ENCODE measurements at places on chromosomes 3 and 15.

DNA sequence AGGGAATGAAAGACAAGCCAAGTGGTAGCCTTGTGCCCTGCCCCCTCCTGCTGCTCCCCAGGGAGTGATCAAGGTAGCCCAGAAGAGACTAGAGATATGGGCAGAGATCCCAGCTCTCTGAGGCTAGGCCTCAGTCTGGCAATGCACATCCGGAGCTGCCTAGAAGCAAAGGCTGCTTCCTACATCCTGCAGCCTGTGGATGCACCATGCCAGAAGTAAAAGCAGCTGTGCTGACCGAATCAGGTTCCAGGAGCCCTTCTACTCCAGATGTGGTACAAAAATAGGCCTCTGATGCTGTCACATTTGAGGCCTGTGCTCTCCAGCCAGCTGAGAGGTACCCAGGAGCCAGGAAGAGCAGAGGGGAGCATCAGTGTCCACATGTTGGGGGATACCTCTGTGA, 16.0 kb downstream of the TRAIP start:
- peak; percentile 69 for DNase-seq

DNA sequence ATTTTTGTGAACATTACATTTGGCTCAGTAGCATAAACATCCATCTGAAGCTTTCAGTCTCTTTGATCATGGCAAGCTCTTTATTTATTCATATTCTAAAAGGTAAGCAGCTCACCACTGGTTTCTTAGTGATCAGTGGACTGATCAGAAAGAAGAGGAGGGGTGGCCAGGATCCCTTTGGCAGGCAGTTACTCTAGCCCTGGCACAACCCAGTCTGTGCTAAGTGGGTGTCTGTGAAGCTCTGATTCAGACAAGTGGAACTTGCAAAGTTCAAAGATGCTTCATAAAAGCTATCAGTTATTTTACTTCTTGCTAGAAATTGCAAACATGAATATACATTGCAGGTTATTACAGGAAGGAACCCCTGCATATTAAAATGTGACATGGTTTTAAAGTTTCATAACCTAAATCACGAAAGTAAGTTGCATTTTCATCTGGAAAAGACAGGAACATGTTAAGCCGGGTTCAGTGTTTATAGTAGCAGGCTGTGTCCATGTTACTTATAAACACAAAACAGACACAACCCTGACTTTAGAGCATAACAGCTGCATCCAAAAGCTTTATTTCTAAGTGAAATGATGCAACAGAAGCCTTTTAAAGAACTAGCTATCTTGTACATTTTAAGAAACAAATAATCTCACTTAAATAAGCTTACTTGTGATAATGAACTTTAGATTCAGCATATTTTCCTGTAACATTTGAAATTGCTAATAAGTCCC, 785.3 kb downstream of the MCTP2 start:
- no peak for DNase-seq

DNA sequence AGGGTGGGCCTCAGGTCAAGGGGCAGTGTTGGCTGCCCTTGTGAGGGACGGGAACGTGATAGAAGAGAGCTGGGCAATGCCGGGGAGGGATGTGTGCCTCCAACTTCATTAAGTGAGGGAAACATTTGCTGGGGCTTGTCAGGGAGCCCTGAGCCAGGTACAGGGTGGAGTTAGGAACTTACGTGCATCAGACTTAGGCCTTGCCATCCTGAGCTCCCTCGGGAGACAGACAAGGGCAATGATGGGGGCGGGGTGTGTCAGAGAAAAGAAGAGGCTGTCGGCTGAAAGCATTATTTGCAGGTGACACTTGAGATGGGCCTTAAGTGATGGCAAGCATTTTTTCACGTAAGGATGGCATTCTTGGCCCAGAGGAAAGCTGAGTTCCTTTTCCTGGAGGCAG, 1.6 kb downstream of the FAM131A start:
- DNase-seq, result no peak

GRCh38 chr3:89795506-89795905, 688.1 kb downstream of the EPHA3 start:
- no peak for DNase-seq

DNA sequence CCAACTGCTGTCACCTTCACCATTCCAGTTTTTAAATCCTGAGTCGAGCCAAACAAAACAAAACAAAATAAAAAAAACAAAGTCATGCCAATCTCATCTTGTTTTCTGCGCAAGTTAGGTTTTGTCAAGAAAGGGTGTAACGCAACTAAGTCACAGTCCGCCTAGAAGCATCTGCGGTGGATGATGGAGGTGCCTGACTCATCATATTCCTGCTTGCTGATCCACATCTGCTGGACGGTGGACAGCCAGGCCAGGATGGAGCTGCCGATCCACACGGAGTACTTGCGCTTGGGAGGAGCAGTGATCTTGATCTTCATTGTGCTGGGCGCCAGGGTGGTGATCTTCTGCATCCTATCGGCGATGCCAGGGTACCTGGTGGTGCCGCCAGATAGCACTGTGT, 162.1 kb downstream of the WDR76 start:
- no peak for DNase-seq

- DNase-seq, result peak; percentile 61
Measured at GRCh38 chr15:45714590-45715488, 80.0 kb downstream of the SQOR start.

DNA sequence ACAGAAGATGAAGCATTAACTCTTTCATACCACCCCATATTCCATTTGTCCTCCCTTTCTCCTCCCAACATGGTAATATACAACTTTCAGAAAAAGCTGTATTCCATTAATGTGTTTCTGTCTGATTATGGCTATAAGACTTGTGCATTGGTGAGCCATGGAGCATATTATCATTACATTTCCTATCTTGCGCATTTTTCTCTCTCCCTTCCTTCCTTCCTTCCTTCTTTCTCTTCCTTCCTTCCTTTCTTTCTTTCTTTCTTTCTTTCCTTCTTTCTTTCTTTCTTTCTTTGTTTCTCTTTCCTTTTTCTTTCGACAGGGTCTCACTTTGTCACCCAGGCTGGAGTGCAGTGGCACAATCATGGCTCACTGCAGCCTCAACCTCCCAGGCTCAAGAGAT, 25.5 kb upstream of the PDE8A start:
- DNase-seq, result no peak

DNA sequence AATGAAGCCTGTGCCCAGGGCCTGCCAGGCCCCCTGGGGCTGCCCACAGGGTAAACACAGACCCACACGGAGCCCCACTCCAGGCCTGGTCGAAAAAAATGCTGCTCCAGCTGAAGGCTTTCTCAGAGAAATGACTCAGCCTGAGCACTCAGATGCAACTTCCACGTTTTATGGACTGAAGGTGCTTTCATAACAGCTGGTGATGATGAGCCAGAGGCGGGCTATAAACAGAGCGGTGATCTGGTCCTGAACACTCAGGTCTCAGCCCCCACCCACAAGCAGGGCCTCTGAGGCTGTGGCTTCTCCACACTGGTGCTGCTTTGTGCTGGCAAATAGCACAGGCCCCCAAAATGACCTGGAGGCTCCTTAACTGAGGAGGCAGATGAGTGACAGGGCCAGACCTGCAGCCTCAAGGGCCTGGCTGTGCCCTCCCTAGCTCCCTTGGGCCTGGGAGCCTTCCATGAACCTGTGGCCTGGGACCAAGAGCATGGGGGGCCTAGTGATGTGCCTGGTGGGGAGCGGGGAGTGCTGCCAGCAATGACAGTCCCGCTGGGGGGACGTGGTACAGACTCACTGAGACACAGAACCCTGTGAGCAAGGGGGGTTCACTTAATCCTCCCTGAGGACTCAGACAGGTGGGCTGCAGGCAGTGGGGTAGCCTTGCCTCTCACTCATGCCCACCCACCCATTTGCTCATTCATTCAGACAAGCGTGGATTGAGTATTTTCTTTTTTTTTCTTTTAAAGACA, 23.0 kb upstream of the FURIN start:
- DNase-seq, result no peak

DNA sequence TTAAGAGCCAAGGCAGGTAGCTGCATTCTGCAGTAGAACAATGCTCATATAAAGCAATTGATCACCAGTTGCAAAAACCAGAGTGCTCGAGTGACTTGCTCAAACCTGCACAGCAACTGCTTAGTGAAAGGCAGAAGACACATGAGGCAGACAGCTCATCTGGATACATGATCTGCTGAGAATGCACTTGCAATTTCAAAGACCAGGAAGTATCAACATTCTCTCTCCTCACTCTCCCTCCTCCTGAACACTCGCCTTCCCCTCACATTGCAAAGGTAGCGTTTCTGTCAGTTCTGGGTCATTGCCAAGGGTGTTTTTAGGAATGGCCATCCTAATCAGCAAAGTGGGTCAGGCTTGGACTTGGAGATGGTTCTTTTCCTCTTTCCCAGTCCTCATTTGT, 61.0 kb downstream of the BFSP2 start:
- no peak for DNase-seq

DNA sequence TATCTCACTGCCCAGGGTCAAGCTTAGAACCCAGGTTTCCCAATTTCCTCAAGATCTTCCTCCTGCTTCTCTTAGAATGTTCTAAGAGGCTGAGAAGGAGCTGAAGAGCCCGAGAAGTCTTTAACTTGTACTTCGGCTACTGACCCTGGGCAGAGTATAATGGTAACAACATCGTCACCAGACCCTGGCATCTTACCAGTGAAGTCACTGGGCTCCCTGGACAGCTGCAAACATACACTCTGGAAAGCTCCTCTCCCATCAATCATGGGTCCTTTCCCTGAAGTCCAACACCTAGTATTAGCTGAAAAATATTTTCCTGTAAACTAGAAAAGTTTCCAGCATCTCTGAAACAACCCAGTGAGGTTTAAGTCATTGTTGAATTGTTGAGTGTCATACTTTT, 22.7 kb downstream of the CPEB1 start:
- DNase-seq, result no peak

DNA sequence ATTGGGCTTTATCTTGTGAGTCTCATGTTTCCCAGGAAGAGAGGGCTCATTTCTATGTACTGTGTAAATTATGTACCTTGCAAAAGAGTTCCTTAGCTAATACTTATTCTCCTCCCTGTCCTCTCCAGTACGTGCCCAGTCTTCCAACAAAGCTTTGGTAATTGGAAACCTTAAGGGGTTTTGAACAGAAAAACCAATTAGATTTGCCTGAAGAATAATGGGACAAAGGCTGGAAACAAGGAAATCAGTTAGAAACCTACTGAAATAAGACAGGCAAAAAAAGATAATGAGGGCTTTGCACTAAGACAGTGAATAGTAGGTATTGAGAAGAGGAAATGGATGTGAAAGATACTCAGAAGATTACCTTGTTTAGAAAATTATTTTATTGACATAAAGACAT, 82.5 kb downstream of the SPRED1 start:
- DNase-seq, result no peak

DNA sequence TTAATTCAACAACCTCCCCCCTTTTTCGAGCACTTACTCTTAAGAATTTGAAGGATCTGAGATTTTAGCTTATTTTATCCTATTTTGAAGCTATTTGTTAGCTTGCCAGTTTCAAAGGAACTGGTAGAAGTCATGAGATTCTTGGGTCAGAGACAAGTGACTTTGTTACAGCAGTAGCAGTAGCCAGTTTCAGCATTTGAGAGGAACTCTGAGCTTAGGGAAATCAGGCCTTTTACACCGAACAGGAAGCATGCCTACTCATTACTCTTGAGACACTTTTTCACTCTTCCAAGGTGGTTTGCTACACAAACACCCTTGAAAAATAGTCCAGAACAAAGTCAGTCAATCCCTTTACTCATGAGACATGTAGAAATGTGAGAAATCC, 24.5 kb upstream of the TM4SF1 start:
- DNase-seq, result no peak

GRCh38 chr15:75314552-75315290, 21.1 kb upstream of the COMMD4 start:
- DNase-seq, result no peak

- no peak for DNase-seq
Measured at GRCh38 chr3:57161915-57162314, 3.2 kb downstream of the IL17RD start.

DNA sequence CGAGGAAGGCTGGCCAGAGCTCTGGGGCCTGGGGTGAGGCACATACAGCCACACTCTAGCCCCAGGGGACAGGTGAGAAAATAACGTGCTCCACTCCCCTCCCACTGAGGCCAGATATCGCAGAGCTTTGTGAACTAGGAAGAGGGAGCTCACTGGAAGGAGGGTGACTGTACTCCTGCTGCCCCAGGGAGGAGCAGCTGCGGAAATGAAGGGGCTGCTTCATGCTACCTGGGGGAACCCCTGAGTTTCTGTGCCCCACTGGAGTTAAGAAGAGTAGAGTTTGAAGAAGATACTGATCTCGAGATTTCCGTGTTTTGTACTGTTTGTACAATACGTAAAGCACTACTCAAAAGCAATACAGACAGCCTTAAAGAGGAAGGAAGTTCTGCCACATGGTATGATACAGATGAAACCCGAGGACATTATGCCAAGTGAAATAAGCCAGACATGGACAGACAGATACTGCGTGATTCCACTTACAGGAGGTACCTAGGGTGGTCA, 44.6 kb downstream of the CMTM6 start:
- no peak for DNase-seq

DNA sequence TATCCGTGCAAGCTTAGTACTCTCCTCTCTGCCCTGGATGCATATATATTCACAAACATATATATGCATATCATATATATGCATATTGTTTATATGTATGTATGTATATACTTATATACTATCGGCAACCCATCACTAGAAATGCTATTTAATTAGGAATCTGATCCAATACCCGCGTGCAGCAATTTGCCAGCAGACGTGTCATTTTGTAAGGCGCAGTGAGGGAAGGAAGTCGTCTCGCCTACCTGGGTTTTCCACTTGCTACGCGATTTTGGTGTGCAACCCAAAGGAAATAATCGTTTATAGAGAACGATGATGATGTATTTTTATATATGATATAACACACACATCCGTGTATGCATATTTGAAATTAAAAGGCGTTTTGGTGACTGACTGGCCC, 5.6 kb upstream of the FEZF2 start:
- no peak for DNase-seq

- no peak for DNase-seq
Measured at GRCh38 chr15:83445643-83446042, 1.5 kb upstream of the SH3GL3 start.

- no peak for DNase-seq
Measured at GRCh38 chr15:54582863-54583643, 604.8 kb downstream of the UNC13C start.

- DNase-seq, result peak; percentile 59
Measured at GRCh38 chr15:69093127-69093526, 67.3 kb upstream of the GLCE start.

DNA sequence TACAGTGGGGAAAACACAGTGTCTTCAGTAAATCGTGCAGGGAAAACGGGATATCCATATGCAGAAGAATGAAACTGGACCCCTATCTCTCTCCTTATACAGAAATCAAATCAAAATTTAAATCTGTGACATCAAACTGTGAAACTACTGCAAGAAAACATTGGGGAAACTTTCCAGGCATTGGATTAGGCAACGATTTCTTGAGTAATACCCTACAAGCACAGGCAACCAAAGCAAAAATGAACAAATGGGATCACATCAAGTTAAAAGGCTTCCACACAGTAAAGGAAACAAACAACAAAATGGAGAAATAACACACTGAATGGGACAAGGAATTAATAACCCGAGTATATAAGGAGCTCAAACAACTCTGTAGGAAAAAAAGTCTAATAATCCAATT, 165.3 kb downstream of the PLCL2 start:
- DNase-seq, result no peak

Data from hindlimb muscle (tissue), 1 donor.